H4 (cell line): ENCODE measurements at places on chromosomes 5 and 9. TPM values are rescaled to one million over a fixed set of nuclear protein-coding genes. Genes with fewer than 3 reads are reported as not detected.

DNA sequence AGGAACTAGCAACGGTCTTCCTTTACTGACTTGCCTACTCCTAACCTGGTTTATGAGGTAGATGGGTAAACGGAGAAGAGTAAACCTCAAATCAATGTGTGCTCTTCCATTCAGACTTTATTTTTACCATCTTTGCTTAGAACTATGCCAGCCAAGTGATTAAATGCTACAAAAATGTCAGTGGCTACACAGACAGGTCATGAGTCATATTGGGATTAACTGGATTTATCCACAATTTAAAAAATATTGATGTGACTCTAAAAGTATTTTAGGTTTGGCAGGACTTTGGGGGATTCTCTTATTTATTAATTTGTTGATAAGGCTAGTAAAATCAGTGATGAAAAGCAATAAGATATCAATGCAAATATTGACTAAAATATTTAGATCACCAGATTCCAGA, 275.0 kb downstream of the PLK2 start:
- peak; percentile 11 for DNase-seq

DNA sequence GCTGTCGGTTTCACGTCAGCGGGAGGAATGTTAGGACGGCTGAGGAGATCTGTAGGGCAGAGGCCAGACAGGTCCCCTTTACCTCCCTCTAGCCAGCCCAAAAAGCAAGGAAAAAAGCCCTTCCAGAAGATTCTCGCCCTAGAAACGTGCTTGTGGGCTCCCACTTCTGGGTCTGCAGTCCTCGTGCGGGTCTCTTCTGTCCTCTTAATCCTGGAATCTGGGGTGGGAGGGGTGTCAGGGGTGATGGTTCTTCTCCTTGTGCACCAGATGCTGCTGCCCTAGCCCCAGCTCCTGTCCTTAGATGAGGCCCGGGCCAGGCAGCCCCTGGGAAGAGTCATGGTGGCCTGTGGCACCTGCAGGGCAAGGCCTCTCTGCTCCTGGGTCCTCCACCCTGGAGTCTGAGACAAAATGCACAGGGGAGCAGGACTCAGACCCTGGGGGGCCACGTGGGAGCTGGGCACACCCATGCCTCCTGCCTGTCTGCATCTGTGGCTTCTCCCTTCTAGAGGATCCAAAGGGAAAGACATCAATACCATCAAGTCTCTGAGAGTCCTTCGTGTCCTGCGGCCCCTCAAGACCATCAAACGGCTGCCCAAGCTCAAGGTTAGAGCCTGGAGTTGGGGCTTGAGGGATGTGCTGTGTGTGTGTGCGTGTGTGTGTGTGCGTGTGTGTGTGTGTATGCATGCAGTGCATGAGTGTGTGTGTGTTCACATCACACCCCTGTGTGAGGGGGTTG, 174.2 kb downstream of the CACNA1B start:
- no peak for DNase-seq

CCNO gene
- total RNA-seq = 1.4 and 2.4 TPM in 2 replicates

FKTN gene
- 11.9 and 31.2 TPM in 2 replicates for total RNA-seq

DNA sequence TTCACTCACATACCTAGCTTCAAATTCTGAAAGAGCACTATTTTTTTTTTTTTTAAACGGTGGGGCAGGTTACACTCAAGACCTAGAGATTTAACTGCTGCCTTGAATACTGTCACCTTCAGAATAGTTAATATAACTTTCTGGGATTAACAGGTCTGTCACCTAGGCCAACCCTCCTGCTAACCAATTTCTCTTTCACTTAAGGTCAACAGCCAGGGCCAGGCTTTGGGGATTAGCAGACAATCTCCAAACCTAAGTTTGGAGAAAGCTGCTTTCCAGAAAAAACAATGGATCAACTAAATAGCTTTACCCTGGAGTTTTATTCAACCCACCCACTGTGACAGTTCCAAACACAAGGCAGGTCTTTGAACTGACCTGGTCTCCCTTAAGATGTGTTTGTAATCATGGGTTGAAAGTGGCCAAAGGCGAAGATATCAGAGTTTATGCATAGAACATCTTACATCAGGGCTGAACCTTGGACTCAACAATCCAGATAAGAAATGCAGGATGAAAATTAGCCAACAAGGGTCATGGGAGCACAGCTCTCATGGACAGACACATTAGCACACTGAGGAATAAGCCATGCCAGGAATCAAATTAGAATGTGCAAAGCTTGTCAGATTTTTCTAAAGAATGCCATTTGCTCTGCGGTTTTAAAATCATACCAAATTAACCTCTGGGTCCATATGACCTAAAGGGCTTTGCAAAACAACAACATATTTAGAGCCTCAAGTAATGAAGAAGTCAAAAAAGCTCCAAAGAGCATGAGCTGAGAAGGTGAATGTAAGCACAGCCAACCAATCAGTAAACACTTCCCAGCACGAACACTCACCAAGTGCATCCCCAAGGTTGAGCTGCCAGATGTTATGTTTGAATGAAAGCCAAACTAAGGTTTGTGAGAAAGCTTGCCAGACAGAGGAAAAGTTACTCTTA, 538.5 kb upstream of the DMAC1 start:
- peak; percentile 32 for DNase-seq

C9orf50 gene
- total RNA-seq = not detected in 2 replicates

OMD gene
- 0.21 and 0.23 TPM in 2 replicates for total RNA-seq

ATP10B gene
- 0.35 TPM in 1 of 2 replicates, not detected in the other for total RNA-seq

GRCh38 chr5:119541716-119542115, 87.6 kb upstream of the FAM170A start:
- no peak for DNase-seq

SLC4A9 gene
- not detected in 2 replicates for total RNA-seq
